ENCODE measurements at places on chromosomes 12 and 14.

- no peak for DNase-seq
Observed at GRCh38 chr12:126212824-126213223, 1147.6 kb downstream of the AACS start.

DNA sequence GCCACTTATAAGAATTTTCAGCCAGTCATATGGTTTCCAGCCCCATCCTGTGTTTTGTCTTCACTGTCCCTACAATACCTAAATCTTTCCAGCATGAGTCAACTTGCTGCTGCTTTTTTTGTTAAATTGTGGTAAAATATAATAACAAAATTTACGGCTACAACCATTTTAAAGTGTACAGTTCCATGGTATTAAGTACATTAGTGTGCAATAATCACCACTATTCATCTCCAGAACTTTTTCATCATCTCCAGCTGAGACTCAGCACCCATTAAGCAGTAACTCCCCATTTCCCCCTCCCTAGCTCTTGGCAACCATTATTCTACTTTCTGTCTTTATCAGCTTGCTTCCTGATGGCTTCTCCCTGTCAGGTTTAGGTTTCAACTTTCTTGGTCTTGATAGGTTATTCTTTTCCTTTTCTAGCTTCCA, 39.1 kb downstream of the FRS2 start:
- DNase-seq: no peak

DNA sequence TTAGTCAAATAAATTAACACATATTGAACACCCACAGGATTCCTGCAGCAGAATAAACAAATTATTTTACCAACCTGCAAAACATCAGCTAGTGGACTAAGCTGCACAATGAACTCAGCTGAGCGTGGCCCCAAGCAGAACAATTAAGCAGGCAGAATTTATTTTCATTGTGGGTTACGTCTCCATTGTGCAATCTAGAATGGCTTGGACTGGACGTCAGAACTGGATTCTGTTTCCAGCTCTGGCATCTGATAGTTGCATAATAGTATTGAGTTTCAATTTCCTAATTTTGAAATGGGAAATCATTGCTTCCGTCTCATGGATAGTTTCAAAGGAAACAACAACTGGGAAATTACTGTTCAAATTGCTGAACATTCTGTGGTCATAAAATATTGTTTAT, 35.5 kb upstream of the RERG start:
- DNase-seq: no peak

DNA sequence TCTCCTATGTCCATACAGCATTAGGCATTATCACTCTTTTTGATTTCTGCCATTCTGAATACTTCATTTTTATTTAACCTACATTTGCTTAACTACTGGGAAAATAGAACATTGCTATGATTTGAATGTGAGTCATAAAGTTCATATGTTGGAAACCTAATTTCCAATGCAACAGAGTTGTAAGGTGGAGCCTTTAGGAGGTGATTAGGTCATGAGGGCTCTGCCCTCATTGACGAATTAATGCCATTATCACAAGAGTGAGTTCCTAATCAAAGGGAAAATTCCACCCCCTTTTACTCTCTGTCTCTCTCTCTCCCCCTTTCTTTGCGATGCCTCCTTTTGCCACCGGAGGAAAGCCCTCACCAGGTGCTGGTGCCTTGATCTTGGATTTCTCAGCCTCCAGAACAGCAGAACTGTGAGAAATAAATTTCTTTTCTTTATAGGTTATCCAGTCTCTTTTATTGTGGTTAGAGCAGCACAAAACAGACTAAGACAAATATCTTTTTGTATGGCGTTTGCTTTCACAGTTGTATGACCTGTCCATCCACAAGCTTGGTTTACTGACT, 180.1 kb upstream of the ARID2 start:
- no peak for DNase-seq

DNA sequence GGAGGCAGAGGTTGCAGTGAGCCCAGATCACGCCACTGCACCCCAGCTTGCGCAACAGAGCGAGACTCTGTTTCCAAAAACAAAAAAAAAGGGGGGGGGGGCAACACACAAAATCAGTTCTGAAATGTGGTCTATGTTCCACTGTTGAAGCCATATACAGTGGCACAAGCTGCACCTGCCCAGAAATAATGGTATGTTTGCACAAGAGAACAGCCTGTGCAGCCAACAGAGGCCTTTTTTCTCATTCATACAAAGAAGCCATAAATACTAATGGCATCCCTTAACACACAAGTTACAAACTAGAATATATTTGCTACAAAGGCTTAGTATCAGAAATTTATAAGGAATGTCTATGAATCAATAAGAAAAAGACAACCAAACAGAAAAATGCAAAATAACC, 37.1 kb downstream of the ITPR2 start:
- no peak for DNase-seq

DNA sequence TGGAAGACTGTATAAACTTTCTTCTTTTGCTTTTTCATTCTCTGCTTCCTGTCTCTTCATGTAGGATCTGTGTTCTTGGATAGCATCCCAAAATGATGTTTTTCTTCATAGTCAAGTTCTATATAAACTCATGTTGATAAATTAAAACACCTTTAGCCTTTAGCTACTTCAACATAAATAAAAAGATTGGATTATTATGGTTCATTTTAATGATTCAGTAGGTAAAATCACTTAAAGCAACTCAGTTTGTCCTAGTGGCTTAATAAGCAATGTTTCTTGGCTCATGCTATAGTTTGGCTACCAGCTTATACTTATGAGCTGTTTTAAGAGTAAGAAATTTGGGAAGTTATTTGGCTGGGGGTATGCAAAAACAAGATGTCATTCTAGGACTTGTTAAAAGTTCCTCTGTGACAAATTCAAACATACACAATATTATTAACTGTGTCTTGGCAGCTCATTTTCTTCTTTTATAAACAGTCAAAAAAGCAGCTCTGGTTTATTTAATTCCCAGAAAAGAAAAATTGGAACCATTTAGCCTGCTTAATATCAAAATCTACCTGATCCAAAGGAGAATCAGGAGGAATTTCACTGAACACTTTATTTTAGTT, 111.4 kb downstream of the TMTC3 start:
- DNase-seq: no peak

- DNase-seq: peak; percentile 96
Observed at GRCh38 chr14:23567186-23568020, at the start of gene AP1G2. TSS of gene AP1G2 (minus strand) at chr14:23567791. CDS start at chr14:23567314, 477 bp downstream.

- no peak for DNase-seq
Observed at GRCh38 chr12:109157986-109158385, 41.6 kb downstream of the ACACB start.

DNA sequence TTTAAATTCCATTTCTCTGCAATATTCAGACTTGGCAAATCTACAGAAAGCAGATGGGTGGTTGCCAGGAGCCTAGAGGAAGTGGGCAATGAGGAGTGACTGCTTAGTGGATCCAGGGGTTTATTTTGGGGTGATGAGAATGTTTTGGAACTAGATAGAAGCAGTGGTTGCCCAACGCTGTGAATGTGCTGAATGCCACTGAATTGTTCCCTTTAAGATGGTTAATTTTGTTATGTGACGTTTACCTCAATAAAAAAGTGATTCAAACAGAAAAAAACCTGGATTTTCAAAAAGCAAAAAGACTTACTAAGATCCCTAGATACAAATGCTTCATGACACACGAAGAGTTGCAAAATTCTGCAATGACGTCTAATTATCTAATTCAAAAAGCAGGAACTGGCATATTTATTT, 34.2 kb downstream of the DAO start:
- no peak for DNase-seq

DNA sequence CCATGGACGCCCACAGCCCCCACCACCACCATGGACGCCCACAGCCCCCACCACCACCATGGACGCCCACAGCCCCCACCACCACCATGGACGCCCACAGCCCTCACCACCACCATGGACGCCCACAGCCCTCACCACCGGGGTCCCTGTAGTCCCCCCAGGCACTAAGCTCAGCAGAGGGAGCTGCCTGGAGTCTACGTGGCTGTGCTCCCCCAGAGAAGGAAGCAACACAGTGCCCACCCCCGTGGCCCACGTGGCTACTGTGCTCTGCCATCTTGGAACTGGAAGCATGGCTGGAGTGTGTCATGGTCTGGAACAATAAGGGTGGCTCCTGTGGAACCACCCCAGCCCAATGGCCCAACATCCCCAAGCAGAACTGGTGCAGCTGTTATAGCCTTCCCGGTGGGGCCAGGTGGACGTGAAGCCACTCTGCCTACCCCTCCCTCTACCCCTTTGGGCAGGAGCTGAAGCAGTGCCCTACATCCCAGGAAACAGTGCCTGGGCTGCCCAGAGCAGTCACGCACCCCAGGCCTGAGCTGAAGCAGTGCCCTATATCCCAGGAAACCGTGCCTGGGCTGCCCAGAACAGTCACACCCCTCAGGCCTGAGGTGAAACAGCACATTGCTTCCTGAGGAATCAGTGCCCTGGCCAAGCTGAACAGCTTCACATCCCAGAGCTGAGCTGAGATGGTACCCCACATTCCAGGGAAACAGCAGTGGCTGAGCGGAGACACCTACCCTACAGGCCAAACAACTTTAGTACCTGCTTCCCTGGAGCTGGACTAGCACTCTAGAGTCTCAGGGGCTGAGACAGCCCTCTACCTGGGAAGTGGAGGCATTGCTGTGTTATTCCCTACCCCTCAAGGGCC, 9.0 kb upstream of the SFSWAP start:
- no peak for DNase-seq

GRCh38 chr12:4201333-4202100, 72.0 kb upstream of the CCND2 start:
- no peak for DNase-seq

DNA sequence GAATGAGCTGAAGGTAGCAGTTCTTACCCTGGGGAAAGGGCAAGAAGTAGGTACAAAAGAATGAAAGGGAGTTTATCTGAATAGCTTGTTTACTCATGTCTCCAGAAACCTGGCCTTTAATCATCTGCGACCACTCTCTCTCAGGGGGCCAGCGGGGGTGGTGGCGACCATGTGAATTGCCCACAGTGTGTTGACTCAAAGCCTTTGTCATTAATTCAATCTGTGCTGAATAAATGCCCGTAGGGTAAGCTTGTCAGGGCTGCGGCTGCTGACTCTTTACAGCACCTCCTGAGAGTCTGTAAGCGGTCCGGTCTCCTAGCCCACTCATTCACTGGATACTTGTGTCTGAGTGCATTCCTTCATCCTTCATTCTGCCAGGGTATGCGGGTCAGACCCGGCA, 874.4 kb downstream of the SLC6A15 start:
- DNase-seq: no peak

GRCh38 chr14:84208451-84208850, 1321.5 kb upstream of the FLRT2 start:
- no peak for DNase-seq

DNA sequence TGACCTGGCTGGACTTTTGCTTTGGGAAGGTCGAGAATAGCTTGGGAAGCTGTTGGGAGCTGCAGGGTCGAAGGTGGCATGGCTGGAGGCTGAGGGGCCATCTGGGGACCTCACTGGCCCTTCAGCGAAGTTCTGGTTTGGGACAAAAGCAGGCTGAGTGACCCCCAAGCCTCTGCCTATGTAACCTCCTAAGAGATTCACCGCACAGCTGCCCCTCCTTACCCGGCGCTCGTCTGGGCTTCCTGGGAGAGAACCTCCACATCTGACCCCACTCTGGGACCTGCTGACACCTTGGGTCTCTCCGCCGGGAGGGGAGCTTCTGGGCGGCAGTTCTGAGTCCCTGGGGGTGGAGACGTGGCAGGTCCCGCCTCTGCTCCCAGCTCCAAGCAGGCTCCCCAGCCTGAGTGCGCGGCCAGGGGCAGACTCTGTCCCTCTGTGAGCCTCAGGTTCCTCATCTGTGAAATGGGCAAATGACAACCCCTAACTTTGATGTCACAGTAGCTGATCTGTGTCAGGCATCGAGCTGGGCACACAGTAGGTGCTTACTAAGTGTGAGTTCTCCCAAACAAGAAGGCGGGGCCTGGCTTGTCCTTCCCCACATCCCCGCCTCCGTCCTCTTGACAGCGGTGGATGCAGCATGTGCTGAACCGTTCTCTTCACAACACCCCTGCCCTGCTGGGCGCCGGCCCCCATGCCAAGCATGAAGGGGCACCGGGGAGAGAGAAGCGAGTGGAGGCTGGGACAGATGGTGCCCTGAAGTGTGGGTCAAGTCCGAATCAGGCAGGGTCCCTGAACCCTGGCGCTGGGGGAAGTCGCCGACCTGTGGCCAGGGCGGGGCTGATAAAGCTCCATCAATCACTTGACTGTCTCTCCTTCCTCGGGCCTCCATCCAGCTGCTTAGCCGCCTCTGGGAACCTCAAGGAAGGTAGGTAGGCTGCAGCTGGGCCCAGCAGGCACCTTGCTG, 3.8 kb downstream of the EXOC3L4 start:
- no peak for DNase-seq

DNA sequence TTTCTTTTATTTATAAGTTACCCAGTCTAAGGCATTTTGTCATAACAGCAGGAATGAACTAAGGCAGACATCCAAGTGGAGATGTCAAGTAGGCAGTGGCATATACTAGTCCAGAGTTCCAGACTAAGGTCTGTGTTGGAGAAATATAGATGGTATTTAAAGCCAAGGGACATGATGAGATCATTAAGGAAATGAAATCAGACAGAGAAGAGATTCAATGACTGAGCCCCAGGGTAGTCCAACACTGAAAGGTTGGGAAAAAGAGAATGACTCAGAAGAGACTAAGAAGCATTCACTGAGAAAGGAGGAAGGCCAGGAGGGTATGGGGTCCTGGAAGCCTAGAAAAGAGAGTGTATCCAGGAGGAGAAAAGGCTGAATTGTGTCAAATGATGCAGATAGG, 442.2 kb upstream of the CCDC196 start:
- no peak for DNase-seq

GRCh38 chr12:120496413-120497340, 764 bp downstream of the DYNLL1 start:
- DNase-seq: peak; percentile 67

GRCh38 chr12:131372706-131373195, 338.1 kb upstream of the SFSWAP start:
- no peak for DNase-seq

- no peak for DNase-seq
Observed at GRCh38 chr12:116978791-116979508, 68.2 kb downstream of the FBXW8 start.

GRCh38 chr12:18457362-18457761, 196.0 kb downstream of the PIK3C2G start:
- no peak for DNase-seq
